ENCODE measurements at places on chromosomes 16 and 17.

DNA sequence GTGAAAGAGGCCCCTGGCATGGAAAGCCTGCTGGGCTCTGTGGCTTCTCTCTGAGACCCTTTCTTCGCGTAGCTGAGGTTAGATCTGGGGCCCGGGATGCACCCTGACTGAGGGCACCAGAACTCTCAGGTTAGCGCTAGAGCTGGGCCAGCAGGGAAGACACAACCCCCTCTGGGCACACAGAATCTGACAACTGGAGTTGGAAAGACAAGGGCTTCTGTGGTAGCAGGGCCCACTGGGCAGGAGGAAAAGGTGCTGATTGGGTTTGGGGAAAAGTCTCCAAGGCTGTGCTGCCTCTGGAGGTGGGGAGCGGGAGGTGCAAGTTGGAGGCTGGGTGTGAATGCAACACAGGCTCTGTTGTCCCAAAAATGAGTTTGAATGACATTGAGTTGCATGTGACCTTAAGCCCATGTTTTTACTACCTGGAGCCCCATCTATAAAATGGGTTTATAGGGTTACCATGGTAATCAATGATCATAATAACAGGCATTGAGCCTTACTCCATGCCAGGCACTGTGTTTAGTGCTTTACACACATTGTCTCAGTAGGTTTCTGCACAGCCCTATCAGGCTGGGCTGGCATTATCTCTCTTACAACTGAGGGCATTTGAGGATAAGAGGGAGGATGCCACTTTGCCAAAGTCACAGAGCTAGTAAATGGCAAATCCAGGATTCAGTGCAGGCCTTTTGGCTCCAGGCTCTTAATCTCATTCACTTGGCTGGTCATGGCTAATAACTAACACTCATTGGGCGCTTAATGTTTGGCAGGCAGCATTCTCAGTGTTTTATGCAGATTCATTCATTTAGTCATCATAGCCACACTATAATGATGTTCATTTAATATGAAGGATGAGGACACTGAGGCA lies 9.5 kb upstream of the IGFBP4 start:
- DNase-seq, result no peak

GRCh38 chr17:8273884-8274444 lies 14.5 kb upstream of the RANGRF start:
- peak; percentile 10 for DNase-seq

DNA sequence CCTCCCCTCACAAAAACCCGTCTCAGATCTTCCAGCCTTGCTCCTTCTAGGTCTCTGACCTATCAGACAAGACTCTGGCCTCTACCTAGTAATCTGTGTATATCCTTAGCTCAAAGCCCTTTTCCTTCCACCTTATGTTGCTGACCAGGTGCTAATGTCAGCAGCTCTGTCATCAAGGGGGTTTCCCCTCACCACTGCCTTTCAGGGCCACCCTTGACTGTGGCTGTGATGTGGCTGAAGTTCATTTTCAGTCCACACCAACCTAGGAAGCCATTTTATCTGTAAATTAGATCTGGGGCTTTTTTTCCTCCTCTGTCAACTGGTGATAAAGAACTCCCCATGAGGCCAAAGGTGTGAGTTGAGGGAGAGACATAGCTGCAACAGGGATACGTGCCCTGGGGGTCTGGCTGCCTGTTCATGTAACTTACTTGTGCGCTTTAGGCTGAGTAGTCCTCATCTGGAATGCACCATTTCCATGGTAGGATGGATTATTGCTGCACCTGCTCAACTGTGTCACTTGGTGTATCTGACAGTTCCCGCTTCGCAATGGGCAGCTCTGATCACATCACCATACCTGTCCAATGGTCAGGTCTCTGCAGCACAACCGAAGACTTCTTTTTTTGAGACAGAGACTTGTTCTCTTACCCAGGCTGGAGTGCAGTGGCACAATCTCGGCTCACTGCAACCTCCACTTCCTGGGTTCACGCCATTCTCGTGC lies 14.7 kb upstream of the RUNDC3A start:
- no peak for DNase-seq

GRCh38 chr16:27685807-27686206 lies 135.9 kb downstream of the KATNIP start:
- DNase-seq, result no peak

DNA sequence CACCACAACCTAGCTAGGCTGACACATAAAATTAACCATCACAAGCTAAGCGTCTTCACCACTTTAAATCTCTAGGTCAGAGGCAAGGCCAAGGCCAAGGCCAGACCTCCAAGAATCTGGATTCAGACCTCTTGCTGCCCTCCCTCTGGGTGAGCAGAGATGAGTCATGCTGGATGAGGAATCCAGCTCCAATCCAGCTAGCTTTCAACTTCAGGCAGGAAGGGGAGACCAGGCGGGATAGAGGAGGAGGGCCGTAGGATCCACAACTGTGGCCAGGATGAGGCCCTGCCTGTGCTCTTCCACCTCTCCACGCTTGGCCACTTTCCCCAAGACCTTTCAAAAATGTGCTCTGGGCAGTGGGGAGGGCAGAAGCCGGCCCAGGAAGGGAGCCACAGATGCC lies 14.7 kb downstream of the LRRC75A start:
- no peak for DNase-seq

GRCh38 chr16:80060470-80060869 lies 459.9 kb upstream of the MAF start:
- DNase-seq, result no peak

GRCh38 chr17:64357191-64357981 lies 33.3 kb downstream of the PECAM1 start:
- DNase-seq, result no peak

DNA sequence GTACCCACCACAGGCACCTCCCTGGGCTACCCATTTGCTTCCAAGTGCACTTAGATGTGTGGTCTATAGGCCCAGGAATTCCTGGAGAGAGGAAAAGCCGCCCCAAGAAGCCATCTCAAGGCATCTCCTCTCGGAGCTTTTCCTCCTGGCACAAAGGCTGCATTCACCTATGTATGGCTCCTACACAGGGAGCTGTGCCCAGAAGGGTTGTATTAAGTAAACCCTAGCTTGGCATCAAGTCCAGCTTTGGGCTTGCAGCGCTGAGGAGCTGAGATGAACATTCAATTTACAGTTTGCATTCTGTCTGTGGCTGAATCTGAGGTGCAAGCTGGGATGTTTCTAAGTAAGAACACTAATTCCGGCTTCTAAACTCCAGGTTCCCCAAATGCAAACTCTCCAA lies 81.3 kb downstream of the CDYL2 start:
- DNase-seq, result no peak

- no peak for DNase-seq
Measured at GRCh38 chr17:56047331-56047730, 105.9 kb upstream of the ANKFN1 start.

DNA sequence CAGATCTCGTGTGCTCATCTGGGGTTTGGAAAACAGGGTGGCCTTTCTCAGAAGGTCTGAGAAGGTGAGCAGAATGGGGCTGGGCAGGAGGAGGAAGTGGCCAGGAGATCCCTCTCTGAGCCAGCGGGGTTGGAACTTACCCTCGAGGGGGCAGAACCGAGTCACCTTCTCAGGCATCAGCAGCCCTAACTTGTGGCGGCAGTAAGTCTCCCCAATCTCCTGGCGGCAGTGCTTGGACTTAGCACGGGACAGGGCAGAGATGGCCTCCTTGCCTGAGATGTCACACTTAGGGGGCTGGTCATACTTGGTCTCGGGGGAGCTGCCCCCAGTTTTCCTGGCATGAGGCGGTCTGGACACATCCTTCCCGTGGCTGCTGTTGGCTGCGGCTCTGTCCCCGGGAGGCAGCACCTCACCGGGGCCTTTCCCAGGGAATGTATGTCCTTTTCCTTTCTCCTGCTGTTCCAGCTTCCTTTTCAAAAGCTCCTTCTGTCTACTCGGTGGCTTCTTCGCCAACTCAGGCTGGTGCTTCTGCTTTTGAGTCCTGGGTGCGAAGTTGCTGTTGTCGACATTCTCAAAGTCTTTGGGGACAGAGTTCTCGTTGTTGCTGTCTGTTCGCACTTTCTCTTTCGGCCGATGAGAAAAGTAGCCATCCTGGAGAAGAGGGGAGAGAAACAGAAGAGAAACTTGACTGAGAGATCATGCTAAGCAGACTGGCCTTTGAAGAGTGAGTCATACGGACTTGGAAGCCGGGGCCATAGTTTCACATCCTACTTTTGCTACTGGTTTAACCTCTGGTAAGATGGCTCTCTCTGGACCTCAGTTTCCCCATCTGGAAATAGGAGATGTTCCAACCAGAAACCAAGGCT lies 211.7 kb downstream of the XYLT1 start:
- no peak for DNase-seq

All from Caco-2 (cell line).